Airway epithelial cell (primary cell): ENCODE measurements at places on chromosomes 11 and 22. TPM values are rescaled to one million over a fixed set of nuclear protein-coding genes. Genes with fewer than 3 reads are reported as not detected.

Gene OR52N1
- total RNA-seq = not detected in 2 replicates

Gene MS4A15
- total RNA-seq = not detected in 2 replicates

Gene FAM180B
- not detected in 2 replicates for total RNA-seq

Gene IGF2
- 30.0 and 44.8 TPM in 2 replicates for total RNA-seq

Gene C11orf65
- total RNA-seq = 1.4 and 2.1 TPM in 2 replicates

Gene MORC2
- 7.3 and 10.6 TPM in 2 replicates for total RNA-seq

Gene UBQLNL
- total RNA-seq = not detected in 2 replicates

Gene XNDC1N
- total RNA-seq = 2.2 and 4.7 TPM in 2 replicates

Gene DEUP1
- total RNA-seq = not detected in 2 replicates

Gene MYO18B
- total RNA-seq = not detected in 2 replicates

Gene CBX7
- total RNA-seq = 0.09 and 0.21 TPM in 2 replicates

Gene FXYD2
- not detected in 2 replicates for total RNA-seq

Gene GNAZ
- total RNA-seq = 0.05 and 0.07 TPM in 2 replicates

Gene DTX4
- total RNA-seq = 4.2 and 5.9 TPM in 2 replicates
